NCI-H345 (cell line): ENCODE measurements at places on chromosomes 2 and 18.

DNA sequence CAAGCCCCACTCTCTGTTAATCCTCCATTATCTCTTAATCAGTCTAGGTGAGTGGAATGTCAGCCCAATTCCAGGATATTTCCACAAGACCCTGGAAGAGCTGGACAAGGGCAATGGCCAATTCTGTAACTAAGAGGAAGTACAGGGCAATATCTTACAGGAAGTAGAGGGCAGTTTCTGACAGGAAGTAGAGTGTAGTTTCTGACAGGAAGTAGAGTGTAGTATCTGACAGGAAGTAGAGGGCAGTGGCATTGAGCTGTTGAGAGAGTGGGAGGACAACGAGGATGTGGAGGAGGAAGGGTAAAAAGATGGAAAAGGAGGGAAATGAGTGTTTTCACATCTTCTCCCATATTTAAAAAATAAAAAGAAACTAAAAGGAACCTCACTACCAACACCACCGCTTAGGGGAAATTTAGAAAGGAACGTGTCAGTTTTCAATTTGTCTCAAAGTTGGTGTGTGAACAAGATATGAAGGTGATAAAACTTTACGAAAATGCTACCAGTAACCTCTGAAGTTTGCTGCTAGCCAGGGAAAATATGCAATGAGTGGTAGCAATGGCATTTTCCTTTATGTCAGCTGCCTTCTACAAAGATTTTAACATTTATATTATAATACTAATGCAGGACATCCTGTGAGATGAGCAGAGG is 430.9 kb upstream of the HNRNPA3 start:
- no peak for DNase-seq

- DNase-seq: no peak
These were observed 47.7 kb upstream of the RNU4ATAC start for GRCh38 chr2:121483021-121483420.

- DNase-seq: no peak
These were observed 7.4 kb downstream of the SCN3A start for GRCh38 chr2:165196411-165196810.

GRCh38 chr2:109428281-109428680 is 185.5 kb downstream of the SEPTIN10 start:
- DNase-seq: no peak

DNA sequence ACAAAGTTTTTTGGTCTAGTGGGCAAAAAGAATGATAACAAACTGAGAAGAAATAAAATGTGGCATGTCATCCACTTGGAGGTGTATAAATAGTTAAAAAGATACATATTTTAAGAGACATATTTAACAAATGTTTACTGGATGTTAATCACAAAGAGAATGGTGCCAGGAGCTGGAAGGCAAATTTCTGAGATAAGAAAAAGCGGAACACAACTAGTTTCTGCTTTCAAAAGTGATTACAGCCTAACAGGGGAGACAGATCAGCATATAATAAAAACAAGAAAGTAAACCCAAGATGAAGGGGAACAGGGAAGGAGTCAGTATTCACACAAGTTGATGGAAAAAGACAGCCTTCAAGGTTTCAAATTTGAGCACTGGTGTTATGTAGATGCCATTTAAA is 91.3 kb downstream of the OLA1 start:
- DNase-seq: no peak

- no peak for DNase-seq
These were observed 111.4 kb downstream of the SLC39A10 start for GRCh38 chr2:195768431-195768830.

DNA sequence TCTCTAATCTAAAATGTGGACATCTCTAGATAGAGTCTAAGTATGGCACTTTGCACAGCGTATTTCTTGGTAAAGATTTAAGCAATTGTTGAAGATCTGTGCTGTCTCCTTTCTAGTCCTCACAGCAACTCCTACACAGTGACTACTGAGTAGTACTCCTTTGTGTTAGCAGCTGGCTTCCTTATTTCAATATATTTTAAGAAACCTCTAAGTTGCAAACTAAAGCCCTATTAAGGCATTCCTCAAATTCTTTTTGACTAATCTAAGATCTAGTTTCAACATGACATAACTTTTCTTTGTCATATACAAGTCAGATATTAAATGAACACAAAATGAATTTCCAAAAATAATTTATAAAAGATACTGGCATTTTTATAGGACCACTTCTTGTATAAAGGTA is 121.8 kb upstream of the DNAJC10 start:
- DNase-seq: no peak

DNA sequence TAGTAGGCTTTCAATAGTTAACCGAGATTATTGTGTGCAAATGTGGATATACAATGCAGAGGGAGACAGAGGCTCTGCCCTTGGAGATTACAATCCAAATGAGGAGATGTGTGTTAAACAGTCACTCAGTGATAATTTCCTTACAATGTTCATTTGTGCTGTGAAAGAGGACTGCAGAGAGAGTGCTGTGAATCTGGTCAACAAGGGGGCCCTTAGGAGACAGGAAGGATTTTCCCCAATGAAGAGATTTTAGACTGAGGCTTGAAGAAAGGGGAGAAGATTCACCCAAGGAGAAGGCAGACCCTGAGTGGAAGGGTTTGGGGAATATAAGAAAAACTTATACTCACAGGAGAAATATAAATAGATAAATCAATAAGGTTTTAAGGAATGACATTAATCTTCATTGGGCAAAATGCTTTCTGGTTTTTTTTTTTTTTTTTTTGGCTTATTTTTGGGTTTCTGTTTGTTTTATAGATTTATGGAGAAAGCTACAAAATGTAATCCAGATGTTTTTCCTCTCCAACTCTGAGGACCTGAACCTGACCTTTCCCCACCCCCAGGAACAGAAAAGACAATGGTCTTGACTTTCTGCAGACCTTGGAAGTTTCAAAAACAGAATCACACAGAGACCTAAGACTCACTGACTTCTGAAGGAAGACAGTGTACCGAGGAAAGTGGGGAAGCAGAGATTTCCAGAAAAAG is 151.3 kb upstream of the SERPINE2 start:
- DNase-seq: no peak

GRCh38 chr2:170512266-170512665 is 202.9 kb upstream of the SP5 start:
- no peak for DNase-seq

DNA sequence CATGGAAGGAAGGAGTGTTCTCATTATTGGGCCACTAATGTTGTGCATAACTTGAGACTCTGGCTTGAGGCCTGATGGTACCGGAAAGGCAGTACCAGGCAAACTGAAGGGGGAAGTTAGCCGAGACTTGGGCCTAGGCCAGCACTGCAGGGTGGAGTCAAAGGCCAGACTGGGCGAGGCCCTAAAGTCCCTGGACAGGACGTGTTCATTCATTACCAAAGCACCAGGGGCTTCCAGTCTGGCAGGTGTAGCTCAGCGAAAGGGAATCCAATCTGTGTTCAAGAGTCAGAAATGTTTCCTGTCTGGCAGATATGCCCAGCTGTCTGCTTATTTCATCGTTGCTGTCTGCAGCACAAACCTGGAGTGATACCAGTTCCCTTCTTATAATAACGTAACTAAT is 4.7 kb upstream of the ITSN2 start:
- no peak for DNase-seq

GRCh38 chr2:240226672-240227537 is 86.4 kb upstream of the OTOS start:
- DNase-seq: peak; percentile 33

DNA sequence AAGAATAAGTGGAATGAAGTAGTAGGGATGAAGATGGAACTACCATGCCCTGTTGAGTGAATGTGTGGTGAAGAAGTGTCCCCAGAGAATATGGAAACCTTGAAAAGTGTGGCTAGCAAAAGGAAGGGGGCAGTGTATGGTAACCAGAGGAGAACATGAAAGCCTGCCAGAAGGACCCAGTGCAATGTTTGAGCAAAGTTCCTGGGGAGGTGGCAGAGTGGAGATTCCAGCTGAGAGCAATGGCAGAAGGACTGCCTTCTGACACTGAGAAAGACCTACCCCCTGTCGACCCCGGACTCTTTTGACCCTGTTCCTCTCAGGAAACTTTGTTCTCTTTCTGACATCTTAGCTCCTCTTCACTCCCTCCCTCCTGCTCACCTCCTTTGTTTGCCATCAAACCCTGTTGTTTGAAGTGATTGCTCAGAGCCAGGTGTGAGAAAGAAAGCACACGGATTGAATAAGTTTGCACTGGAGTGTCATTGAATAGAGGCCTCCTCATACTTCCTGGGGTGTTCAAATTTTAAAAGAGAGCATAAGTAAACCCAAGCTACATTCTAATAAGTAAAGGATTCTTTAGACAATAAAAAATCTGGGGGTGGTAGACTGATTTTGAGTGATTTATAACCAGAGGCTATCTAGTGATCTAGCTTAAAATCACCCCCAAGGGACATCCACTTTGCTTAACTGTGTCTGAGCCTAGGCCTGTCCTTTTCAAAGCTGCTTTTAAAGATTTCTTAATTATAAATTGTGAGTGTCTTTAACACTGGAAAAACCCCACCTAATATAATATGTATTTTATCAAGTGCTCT is 57.1 kb downstream of the TRIB2 start:
- DNase-seq: peak; percentile 71

- no peak for DNase-seq
These were observed 66.1 kb downstream of the PTPRM start for GRCh38 chr18:7633171-7633570.

- DNase-seq: no peak
These were observed 684.6 kb upstream of the ID2 start for GRCh38 chr2:7997279-7997678.

GRCh38 chr18:26556573-26556972 is 8.2 kb upstream of the KCTD1 start:
- no peak for DNase-seq

GRCh38 chr2:203582468-203582867 is 47.4 kb upstream of the RAPH1 start:
- DNase-seq: no peak

- DNase-seq: no peak
These were observed 161.6 kb upstream of the TACR1 start for GRCh38 chr2:75360945-75361344.
